ENCODE measurements at places on chromosomes 5 and 9. TPM values are rescaled to one million over a fixed set of nuclear protein-coding genes. Genes with fewer than 3 reads are reported as not detected.

MLANA gene
- not detected for total RNA-seq

ADGRV1 gene
- 127 TPM for total RNA-seq

ADRA1B gene
- 0.59 TPM for total RNA-seq

PLEKHG4B gene
- total RNA-seq: 28.8 TPM

LMAN2 gene
- total RNA-seq: 116 TPM

FOXD4 gene
- not detected for total RNA-seq

SEMA5A gene
- total RNA-seq: 11.9 TPM

GRCh38 chr5:10579536-10580521 lies 16.0 kb downstream of the ANKRD33B start:
- DNase-seq: no peak

GRCh38 chr5:108054349-108054748 lies 327.5 kb downstream of the FBXL17 start:
- DNase-seq: no peak

DNA sequence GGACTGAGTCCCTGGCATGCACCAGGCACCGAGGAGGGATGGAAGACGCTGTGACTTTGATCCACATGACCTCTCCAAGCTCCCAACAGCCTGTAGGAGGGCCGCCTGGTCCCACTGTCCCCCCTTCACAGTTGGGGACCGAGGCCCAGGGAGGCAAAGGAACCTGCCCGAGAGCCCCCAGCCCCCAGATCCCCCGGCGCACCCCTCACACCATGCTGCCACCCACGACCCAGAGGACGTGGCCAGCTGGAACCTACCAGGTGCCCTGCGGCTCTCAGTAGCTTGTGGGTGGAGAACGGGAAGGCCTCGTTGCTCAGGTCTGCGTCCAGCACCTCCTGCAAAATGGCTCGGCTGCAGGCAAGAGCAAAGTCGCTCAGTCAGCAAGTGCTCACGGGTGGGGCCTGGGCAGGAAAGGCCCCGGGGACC lies 48.8 kb downstream of the DBH start:
- no peak for DNase-seq

GRCh38 chr9:26163931-26164330 lies 485.7 kb upstream of the TUSC1 start:
- no peak for DNase-seq

DNA sequence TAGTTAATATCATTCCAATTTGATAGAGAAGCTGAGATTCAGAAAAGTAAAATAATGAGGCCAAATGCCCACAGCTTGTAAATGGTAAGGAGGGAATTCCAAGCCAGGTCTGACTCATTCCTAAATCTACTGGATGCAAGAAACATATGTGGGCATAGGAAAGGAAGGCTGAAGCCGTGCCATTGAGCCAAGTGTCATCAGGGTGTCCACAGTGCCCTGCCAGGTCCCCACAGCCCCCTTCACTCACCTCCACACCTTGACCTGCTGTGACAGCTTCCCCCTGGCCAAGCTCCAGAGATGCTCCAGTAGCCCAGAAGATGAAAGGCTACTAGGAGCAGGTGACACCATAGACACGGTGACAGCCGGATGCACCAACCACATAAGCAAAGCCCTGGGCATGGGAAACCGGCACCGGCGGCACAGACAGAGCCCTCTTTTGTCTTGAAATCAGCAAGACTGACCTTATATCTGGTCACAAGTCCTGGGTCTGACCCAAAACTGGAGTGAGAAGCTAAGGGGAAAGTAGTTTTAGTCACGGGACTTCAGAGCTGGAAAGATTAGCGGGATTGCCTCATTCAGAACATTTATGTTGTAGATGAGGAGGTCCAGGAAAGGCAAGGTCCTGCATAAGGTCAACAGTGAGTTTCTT lies 20.1 kb upstream of the FAT2 start:
- DNase-seq: no peak

GRCh38 chr5:55626790-55627189 lies 85.3 kb downstream of the SLC38A9 start:
- DNase-seq: no peak

DNA sequence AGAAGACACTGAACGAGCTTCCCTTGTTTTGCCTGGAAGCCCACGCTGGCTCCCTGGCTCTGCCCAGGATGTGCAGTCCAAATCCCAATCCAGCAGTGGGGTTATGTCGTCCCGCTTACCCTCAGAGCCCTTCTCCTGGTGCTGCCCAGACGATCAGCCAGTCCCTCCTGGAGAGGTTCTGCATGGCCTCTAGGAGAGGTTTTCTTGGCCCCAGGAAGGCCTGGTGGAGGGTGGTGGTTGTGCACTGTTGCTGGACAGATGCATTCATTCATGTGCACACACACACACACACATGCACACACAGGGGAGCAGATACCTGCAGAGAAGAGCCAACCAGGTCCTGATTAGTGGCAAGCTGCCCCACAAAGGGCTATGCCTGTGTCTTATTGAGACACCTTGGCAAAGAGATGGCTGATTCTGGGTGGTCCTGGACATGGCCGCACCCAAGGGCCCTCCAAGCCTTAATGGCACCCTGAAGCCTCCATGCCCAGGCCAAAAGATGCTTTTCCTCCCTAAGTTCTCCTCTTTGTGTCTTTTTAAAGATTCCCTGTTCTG lies 10.5 kb upstream of the OLFM1 start:
- no peak for DNase-seq

GRCh38 chr9:123113185-123113584 lies 79.7 kb downstream of the GPR21 start:
- no peak for DNase-seq

DNA sequence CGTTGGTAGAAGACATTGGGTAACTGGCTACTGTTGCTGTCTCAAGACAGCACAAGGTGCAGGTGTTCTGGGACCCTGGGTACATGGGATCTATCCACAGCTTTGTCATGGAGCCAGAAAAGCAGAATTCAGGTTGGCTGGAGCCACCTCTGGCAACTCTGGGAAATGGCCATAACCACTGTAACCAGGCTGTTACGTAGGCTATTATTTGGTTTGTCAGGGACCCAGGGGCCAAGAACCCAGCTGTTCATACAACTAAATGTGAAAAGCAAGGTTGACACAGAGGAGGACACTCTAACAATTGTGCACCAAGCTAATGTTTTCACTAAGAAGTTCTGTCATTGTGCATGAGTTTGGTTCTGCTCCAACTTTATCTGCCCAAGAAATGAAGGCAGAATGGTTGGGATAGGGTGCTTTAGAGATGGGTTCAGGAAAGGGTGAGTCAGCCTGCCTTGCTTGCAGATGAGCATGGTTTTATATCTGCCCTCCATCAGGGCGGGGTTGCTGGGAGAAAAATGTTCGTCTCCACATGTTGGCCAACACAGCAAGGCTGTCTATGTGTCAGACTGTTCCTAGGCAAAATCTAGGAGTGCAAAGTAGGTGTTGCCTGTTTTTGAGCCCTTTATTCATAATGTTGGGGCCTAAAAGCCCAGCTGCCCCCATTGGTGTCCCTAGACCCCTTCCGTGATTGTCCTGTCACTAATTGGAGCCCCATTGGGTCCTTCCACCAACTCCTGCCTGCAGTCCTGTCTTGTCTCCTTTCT lies 131.3 kb upstream of the DAP start:
- no peak for DNase-seq

- no peak for DNase-seq
Observed at GRCh38 chr5:125026867-125027731, 280.7 kb upstream of the ZNF608 start.

DNA sequence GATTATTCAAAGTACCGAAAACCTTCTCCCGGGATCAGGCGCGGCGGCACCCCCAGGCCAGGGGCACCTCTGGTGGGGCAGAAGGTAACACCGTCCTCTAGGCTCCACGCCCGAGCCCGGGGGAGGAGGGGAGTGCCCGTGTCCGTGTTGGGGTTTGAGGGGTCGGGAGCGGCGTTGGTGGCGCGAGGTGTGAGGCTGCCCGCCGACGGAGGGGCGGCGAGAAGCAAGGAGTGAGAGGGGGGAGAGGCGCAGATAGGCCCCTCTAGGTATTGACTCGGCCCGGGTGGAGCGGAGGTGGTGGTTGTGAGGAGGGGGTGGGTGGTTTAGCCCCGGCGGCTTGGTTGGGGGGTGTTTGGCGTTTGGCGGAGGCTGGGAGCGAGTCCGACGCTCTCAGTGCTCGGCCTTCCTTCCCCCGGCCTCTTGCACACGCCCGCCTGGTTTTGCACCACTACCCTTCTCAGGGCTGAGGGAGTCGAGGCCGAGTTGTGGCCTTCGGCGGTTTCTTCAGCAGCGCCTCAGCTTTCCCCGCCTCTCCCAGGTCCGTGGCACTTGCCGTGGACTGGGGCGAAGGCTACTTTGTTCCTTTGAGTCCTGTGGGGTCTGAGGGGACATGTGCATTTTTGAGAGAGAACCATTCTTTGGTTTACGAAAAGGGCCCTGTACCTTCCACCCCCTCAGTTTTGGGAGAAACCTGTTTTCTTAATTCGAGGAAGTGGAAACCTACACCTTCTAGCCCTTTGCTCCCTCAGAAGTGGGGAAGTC lies 450 bp downstream of the GPBP1 start:
- DNase-seq: no peak

GRCh38 chr5:33258553-33258952 lies 182.2 kb upstream of the TARS1 start:
- no peak for DNase-seq

DNA sequence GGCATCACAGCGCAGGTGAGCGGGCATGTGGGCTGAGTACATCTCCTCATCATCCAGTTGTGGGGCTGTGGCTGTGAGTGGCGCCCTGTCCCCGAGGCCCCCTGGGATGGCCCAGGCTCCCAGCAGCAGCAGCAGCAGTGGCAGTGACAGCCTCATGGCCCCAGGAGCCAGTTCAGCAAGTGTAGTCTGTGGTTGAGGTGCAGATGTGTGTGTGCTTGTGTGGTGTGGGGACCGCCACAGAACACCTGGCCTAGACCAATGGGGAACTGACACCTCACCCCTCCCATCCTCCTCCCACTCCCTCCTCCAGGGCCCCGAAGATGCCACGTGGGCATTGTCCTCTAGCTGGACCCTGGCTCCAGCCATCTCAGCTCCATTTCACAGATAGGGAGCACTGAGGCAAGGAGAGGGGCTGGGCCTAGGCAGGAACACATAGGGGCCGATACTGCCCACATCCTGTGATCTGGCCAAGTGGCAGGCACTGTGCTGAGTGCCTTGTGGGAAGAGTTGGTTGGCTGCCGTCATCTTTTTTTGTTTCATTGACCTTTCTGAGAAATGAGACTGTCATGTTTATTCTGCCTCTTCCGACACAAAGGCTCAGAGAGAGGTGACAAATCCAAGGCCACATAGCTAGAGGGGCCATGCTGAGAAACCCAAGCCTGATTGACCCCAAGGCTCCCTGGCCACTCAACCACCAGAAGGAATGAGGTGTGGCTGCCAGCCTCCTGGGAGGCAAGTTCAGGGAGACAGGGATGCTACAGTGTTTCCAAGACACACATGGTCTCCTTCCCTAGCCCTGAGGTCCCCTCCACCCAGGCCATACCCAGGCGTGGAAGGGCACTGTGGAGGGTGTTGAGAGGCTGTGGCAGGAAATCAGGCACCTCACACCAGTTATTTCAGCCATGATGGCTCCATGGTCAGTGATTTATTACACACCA lies at the start of gene MZB1:
TSS of gene MZB1 (minus strand) at position 213 of the 938 bp plus-strand sequence. CDS start at position 156, 57 bp downstream.
- no peak for DNase-seq

GRCh38 chr5:111703662-111704061 lies 53.3 kb downstream of the NREP start:
- no peak for DNase-seq

DNA sequence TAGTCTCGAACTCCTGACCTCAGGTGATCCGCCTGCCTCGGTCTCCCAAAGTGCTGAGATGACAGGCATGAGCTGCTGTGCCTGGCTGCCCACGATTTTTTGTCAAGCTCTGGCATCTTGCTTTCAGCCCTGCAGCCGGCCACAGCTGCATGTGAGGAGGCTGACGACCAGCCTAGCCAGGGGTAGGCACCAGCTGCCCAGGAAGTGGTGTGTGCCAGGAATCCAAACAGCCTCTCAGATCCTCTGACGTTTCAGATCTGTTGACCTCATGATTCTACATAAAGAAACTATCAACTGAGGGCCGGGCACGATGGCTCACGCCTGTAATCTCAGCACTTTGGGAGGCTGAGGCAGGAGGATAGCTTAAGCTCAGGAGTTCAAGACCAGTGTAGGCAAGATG lies 19.0 kb downstream of the DYNC2I2 start:
- DNase-seq: no peak

GRCh38 chr5:2399096-2399495 lies 352.4 kb downstream of the IRX2 start:
- DNase-seq: peak; percentile 29

GRCh38 chr5:51806677-51807076 lies 423.4 kb downstream of the ISL1 start:
- no peak for DNase-seq

DNA sequence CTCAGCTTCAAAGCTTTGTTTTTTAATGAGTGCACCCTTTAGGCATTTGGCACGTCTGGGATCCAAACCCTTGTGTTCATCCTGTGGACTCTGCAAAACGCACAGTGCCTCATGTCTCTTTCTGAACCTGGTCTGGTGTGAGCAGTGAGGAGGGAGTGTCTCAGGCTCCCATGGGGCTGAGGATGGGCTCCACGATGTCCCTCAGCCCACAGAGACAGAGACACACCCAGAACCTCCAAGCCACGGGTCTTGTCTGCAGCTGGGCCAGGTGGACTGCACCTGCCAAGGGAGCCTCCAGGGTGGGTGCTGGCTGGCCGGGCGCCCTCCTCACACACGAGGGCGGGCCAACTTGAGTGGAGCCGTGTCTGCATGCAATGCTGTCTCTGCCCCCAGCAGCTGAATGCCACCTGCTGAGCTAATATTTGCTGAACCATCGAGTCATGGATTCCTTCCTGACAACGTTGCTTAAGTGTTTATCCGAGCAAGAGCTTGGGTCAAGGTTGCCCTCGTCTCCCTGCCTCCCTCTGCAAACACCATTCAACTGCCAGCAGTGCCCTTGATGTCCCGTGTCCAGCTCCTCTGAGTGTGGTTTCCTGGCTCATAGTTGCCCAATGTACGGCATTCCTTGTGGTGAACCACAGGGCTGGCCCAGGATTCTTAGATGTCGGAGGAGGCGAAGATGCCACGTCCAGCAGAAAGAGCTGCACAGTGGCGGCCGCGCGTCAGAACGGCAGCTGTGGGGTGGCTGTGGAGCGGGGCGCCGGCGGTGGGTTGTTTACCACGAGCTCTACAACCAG lies 31.4 kb upstream of the LPCAT1 start:
- no peak for DNase-seq

DNA sequence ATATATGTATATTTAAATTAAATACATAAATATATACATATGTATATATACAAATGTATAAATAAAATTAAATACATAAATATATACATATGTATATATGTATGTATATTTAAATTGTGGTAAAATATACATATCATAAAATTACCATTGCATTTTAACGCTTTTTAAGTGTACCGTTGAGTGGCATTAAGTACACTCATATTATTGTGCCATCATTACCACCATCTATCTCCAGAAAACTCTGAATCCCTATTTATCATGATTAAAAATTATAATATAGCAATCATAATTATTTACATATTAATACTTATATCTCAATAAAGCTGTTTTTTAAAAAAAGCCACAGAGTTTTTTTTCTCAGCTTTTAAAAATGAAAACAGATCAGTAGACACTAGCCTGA lies 27.1 kb upstream of the VCAN start:
- no peak for DNase-seq

DNA sequence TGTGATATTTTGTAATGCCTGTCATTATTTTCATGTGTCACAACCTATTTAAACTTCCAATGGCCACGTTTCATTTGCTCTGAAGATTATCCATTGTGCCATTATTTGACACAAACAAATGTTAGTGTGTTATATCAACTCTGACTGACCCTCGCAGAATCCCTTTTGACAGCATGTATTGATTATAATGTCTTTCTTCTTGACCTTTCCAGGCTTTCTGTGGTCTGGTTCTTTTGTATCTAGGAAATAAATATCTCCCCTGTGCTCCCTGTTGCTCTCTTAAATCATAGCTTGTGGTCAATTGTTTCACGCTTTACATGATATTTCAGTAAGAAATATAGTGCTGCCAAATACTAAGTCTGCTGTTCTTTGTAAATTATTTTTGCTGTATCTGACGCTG lies 442.6 kb downstream of the SEMA5A start:
- DNase-seq: no peak
